ENCODE measurements at places on chromosomes 5 and 9. TPM values are rescaled to one million over a fixed set of nuclear protein-coding genes. Genes with fewer than 3 reads are reported as not detected.

SHISAL2B gene
- not detected for total RNA-seq

TMEM267 gene
- 22.5 TPM for total RNA-seq

PCDHB2 gene
- total RNA-seq, result 4.1 TPM

TAF1L gene
- not detected for total RNA-seq

TRPM3 gene
- not detected for total RNA-seq

THG1L gene
- total RNA-seq, result 31.2 TPM

DBN1 gene
- 54.5 TPM for total RNA-seq

VLDLR gene
- 20.8 TPM for total RNA-seq

SLC4A9 gene
- total RNA-seq, result 0.09 TPM

EGR1 gene
- total RNA-seq, result 10.9 TPM

INSYN2B gene
- total RNA-seq, result 0.71 TPM

BTNL8 gene
- total RNA-seq, result not detected

GADD45G gene
- 0.42 TPM for total RNA-seq

NUTM2G gene
- not detected for total RNA-seq

SLC6A3 gene
- 0.53 TPM for total RNA-seq

PHF24 gene
- total RNA-seq, result 0.08 TPM

MROH2B gene
- not detected for total RNA-seq

SLC34A1 gene
- not detected for total RNA-seq

DDX4 gene
- total RNA-seq, result not detected

GDNF gene
- not detected for total RNA-seq

SLC45A2 gene
- not detected for total RNA-seq

SIMC1 gene
- 13.2 TPM for total RNA-seq

MLLT3 gene
- 14.9 TPM for total RNA-seq

TMEM232 gene
- total RNA-seq, result not detected

GPR151 gene
- total RNA-seq, result not detected

IFNA21 gene
- total RNA-seq, result not detected

ACTL7A gene
- total RNA-seq, result not detected

NUP155 gene
- 20.5 TPM for total RNA-seq

DNM1 gene
- 101 TPM for total RNA-seq

PTBP3 gene
- total RNA-seq, result 32.7 TPM

FAM174A gene
- total RNA-seq, result 15.9 TPM

ERCC8 gene
- 19.6 TPM for total RNA-seq

TMC1 gene
- total RNA-seq, result 0.13 TPM

ACTBL2 gene
- total RNA-seq, result not detected

MED10 gene
- total RNA-seq, result 82.2 TPM

PDZD2 gene
- 0.23 TPM for total RNA-seq
